SW 1271 (cell line): ENCODE measurements at places on chromosomes 3 and 15.

GRCh38 chr15:93583968-93584367 lies 495.0 kb upstream of the RGMA start:
- DNase-seq, result no peak

DNA sequence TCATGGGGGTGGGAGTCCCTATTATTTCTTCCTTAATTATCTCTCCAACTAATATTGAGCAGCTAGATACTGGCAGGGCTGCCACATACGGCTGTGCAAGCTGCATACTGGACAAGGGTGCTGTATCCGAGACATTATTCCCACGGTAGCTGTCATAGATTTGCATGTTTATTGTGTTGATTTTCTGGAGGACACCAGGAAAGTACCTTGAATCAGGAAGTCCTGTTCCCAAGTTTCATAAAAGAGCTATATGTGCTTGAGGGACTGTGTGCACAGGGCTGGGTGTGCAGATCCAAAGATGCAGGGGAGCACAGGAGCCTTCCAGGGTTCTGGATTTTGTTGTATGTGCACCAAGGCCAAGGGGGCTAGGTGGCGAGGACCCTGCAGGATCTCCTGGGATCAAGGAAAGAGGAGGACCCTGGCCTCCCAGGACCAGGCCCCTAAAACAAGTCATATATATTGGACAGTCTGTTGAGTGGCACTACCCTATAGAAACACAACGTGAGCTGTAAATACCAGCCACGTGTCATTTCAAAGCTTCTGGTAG lies 119.2 kb upstream of the ALDH1A3 start:
- DNase-seq, result no peak

DNA sequence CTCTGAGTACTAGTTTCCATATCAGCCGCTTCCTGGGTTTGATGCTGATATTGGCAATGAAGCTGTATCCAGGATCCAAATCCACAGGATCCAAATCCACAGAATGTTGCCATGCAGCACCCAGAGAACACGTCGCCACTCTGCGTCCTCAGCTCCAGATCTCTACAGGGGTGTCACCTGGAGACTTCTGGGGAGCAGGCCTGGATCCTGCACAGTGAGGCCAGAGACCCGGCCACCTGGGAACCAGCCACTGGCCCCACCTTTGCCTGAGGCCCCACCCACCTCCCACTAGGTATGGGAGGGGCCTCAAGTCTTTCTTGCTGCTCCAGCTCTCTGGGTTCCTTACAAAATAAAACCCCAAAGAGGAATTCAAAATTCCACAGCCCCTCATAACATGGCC lies 123.9 kb downstream of the LRRK1 start:
- no peak for DNase-seq

DNA sequence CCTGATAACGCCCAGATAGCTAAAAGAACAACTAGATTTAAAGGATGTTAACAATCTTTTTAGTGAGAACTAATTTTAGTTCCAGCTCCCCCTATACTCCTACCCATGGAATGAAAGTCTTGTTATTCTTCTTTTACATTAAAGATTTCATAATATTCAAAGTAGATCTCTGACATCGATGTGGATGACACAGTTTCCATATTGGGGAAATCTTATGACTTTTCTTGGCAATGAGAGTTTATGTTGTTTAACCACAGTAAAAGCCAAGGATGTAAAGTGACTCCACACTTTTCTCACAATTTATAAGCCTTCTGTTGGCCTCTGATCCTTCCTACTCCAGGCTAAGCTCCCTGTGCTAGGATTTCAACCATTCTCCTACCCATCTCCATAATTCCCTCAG lies 332.6 kb upstream of the KCNMB2 start:
- no peak for DNase-seq

- no peak for DNase-seq
Measured at GRCh38 chr15:40062816-40063562, 24.0 kb upstream of the SRP14 start.

GRCh38 chr15:97522347-97522746 lies 438.2 kb upstream of the ARRDC4 start:
- no peak for DNase-seq

DNA sequence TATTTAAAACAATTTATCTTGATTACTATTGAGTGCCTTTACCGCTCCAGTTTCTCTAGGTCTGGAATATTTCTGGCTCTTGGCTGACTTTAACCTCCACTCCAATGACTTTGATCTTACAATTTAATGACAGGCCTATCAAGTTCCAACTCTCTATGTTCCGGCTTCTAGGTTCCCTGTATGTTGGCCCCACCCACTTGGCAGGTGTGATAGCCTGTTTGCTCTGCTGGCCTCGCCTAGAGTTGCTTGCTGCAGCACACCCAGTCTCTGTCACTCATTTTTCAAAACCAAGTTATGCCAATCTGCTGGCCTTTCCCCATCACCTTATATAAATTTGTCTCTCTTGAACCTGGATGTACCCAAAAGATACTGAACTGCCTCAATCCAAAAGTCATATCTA lies 428.0 kb downstream of the ROBO1 start:
- DNase-seq, result no peak

GRCh38 chr3:184932777-184933176 lies 120.8 kb downstream of the VPS8 start:
- DNase-seq, result no peak

DNA sequence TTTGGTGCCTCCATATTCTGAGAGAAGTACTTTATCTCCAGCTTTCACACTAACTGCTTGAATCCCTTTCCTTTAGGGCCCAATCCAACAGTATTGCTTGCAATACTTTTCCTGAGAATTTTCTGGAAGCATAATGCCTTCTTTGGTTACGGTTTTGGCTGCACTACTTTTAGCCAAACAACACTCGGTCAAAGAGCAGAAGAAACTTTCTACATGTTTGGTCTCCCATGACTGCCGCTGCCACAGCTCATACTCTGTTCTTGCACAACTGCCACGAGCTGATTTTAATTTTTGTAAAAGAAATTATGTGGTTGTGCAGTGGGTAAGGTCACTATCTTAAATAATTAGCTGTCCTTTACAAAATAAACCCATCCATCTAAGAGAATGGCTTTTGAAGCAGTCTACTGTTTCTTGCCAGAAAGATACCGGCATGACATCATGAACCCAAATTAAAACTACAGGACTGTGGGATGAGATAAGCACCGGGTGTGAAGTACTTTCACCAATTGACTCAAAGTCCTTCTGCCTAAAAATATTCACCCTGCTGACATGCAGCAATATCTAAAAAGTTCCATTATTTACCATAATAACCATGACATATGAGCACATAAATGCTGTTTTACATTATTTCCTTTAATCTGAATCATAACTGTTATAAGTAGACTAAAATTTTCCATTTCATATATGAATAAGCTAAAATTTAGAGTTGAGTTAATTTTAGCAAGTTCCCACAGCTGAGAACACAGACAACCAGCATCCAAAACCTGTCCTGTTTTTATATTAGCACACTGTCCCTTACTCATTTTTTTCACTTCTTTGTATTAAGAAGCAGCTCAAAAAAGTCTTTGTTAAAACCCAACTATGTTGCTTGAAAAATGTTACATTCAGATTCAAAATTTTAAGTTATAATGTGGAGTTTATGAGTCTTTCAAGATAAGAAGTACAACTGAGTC lies 1154.3 kb downstream of the EPHA3 start:
- no peak for DNase-seq

- DNase-seq, result no peak
Measured at GRCh38 chr3:32376115-32376514, 15.5 kb upstream of the CMTM7 start.

DNA sequence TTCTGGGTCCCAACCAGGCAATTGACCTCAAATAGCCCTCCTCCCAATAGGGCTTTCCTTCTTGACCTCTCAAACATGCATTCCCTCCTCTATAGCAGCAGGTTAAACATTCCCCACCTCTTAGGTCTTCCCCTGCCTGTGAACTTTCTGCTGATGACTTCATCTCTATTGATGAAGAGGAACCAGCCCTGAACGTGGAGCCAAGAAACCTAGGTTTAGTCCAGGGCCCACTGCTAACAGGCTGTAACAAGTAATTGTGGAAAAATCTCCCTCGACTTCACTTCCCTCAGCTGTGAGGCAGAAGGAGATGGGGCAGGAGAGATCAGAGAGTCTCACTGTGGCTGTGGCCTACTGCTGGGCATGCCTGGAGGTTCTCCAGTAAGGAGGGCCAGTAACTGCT lies 24.7 kb downstream of the ILDR1 start:
- no peak for DNase-seq

- DNase-seq, result no peak
Measured at GRCh38 chr3:78610462-78611125, 1157.2 kb downstream of the ROBO1 start.

- no peak for DNase-seq
Measured at GRCh38 chr3:73610493-73610892, 14.2 kb downstream of the PDZRN3 start.

DNA sequence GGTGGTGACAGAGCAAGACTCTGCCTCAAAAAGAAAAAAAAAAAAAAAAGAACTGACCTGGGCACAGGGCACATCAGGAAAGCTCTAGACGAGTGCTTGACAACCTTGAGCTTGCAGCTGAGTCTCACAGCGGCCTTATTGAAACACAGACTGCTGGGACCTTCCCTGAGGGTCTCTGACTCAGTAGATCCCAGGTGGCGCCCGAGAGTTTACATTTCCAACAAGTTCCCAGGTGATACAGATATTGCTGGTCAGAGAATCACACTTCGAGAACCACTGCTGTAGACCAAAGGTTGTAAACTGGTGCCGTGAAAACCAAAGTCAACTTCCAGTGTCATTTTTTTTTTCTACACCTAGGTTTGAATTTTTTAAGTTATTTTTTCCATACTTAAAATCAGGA lies 573.2 kb upstream of the MDFIC2 start:
- no peak for DNase-seq

DNA sequence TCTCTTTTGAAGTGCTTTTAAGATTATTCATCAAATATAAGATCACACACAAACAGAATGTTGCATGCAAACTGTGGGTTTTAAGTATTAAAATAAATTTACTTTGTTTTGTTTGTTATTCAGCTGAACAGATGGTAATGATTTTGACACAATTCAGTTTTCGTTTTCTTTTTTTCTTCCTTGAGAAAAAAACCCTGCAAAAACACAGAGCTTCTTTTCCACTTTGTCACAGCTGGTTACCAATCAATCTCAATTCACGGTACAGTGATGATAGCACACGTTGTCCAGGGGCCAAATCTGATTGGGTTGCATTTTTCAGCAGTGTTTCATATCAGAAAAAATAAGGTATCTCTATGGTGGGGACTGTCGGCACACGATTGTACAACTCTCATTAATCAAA lies 473.6 kb downstream of the ROBO2 start:
- no peak for DNase-seq

DNA sequence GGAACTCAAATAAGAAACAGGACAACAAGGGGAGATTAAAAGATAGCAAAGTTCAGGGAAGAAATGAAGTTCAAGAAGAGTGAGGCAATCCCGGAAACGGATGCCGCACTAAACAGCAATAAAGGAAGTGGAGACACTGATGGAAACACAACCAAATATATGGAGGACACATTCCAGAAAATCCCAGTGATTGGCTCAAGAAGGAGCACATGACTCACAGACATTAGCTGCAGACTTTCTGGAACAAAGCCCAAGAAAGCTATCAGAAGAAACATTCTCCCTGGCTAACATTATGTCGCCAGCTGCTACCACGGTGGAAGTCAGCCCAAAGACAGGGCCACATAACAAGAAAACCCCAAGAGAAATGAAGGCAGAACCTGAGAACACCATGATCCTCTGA lies 18.1 kb upstream of the VGLL4 start:
- DNase-seq, result no peak

- DNase-seq, result no peak
Measured at GRCh38 chr15:37791693-37792092, 142.7 kb upstream of the TMCO5A start.

DNA sequence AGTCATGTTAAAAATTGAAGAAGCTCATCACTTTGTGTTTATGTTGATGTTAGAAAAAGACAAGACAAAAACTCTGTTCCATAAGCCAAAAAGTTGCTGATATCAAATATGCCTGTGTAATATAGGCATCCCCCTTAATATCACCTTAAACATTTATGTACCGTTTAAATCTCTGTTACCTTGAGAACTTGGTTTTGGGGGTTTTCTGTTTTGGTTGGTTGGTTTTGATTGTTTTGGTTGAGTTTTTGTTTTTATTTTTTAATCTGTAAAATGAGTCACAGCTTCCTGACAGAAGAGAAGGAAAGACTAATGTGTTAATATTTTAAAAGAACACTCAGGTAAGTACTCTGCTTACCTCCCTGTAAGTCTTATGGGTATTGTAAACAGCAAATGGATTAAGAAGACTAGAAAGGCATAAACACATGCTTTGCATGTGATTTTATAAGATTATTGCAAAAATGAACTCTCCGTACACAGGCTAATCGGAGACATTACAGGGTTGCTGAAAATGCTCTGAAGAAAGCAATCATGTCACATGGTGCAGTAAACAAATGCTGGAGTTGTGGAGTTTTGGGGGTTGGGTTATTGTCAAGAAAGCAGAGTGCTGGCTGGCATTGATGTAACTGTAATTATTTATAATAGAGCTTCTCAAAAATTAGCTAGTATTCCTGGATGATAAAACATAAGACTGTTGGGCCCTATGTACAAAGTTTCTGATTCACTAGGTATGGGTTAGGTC lies 69.5 kb upstream of the MBNL1 start:
- DNase-seq, result no peak

GRCh38 chr15:63596676-63597037 lies 530 bp upstream of the FBXL22 start:
- no peak for DNase-seq

GRCh38 chr3:37324850-37325321 lies 150.5 kb upstream of the LRRFIP2 start:
- DNase-seq, result no peak

- DNase-seq, result no peak
Measured at GRCh38 chr3:23640471-23641146, 165.1 kb upstream of the UBE2E1 start.

GRCh38 chr3:182725372-182726251 lies 67.7 kb upstream of the ATP11B start:
- no peak for DNase-seq

DNA sequence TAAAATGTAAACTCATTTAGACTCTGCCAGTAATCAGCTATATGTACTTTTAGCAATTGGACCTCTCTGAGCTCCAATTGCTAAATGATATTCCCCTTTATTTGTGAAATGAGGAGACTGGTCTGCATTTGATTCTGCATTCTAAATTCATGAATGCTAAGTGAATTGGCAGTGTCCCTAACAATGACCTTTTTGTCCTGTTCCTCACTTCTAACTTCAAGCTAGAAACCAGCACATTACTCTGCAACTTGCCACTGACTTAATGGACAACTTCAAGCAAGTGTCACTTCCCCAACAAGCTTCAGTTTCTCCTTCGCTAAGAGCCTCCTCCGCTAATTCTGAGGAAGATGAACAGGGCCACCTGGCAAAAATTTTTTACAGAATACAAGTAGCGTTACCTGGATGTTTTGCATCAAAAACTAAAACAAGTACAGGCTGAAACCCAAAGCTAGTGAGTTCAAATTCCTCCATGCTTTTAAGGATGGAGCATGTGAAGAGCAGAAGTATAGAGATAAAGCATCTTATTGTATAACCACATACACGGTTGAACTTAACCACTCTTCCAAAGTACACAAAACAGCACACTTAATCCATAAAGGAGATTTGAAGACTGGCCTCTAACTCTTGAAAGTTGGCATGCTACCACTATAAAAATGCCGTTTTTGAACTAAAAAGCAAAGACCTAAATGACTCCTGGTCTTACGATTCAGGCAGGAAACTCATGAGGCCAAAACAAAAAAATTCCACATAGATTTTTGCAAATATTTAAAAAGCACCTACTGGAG lies 207.6 kb downstream of the MAGI1 start:
- no peak for DNase-seq
